RWPE1 (cell line): ENCODE measurements at places on chromosomes 1 and 21.
A peak's percentile ranks its signal among the peaks of the same experiment; 100 is the strongest.

GRCh38 chr1:39214714-39214997 is 10.2 kb downstream of the MACF1 start:
- DNase-seq, result no peak

DNA sequence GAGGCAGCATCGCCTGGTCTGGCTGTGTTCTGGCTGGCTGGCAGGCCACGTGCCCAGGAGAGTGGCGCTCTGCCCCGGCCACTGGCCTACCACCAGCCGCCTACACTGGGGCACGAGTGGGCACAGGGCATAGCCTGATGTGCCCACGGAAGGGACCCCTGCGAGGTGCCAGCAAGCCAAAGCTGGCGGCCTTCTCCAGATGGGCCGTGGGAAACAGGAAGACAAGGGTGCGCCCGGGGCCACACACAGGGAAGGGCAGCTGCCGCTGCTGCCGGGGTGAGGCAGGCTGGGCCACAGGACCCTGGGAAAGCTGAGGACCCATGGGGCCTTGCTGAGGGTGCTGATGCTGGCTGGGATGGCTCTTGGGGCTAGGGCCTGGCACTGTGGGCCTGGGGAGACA is 40.7 kb downstream of the SLC66A1 start:
- DNase-seq, result no peak

DNA sequence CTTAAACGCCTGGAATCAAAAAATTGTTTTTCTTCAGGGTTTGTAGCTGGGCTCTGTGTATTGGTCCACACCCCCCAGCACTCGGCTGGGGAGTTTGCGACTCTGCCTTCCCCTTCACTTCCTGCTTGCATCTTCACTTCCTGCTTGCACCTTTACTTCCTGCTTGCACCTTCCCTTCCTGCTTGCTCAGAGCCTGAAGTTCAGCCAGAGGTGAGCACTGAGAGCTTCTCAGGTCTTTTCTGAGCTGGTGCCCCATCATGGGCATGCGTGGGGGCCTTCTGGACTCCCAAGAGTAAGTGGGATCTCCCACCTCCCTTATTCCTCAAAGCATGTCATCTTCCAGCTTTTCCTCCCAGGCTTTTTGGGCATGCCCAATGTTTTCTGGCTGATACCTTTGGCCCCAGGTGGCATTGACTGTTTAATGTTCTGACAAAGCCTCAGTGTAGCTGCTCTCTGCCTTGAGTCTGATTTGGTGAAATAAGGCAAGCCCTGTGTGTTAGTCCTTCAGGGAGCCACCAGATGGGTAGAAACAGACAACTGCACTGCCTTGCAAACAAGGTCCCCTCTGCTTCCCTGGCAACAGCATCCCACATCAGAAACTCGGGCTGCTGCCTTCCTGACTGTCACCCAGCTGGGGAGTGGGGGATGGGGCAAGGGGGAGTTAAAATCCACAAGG is 3.5 kb downstream of the KRTAP10-2 start:
- DNase-seq, result no peak

DNA sequence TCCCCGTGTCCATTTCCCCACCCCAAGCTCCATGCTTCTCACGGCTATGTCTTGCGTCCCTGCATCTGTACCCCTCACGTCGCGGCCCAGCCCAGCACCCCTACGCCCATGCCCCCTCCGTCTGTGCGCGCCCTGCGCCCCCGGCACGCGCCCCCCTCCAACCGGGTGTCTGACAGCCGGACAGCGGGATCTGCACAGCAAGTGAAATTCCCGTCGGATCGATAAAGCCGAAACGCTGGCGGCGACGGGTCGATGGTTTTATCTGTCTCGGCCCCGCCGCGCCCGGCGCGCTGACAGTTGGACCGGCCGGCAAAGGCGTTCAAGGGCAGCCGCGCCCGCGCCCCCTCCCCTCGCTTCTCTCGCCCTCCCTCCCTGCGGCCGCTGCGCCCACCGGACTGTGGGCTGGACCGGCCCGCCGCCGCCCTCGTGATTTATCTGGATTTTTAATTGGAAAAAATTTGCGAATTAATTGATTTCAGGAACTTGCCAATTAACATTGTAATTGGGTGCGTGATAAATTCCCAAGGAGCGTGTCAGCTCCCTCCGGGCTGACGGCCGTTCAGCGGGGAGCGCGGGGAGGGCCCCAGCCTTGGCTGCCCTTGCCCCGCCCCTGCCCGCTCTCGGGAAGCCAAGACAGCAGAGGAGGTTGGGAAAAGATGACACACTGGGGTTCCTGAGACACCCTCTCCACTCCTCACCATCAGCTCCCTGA is 57.1 kb downstream of the TMEM53 start:
- peak; percentile 89 for DNase-seq

GRCh38 chr1:161725908-161726472 is 4.6 kb downstream of the FCRLB start:
- DNase-seq, result peak; percentile 19

GRCh38 chr1:117886101-117886795 is 43.2 kb downstream of the GDAP2 start:
- DNase-seq, result no peak

DNA sequence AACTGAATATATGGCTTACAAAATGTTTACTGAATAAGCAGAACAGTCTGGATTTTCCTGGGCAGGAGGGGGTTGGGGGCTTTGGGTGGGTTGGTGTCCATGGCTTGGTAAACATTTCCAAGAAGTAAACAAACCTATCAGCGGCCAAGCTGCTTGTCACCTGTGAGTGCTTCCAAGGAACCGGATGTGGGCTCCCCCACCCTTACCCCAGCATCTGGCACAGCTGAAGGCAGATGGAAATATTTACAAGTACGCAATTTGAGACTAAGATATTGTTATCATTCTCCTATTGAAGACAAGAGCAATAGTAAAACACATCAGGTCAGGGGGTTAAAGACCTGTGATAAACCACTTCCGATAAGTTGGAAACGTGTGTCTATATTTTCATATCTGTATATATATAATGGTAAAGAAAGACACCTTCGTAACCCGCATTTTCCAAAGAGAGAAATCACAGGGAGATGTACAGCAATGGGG is at the start of gene CLCA1:
TSS of gene CLCA1 (plus strand) at position 427 of the 477 bp plus-strand sequence. CDS start at position 472, 45 bp downstream.
- DNase-seq, result no peak

DNA sequence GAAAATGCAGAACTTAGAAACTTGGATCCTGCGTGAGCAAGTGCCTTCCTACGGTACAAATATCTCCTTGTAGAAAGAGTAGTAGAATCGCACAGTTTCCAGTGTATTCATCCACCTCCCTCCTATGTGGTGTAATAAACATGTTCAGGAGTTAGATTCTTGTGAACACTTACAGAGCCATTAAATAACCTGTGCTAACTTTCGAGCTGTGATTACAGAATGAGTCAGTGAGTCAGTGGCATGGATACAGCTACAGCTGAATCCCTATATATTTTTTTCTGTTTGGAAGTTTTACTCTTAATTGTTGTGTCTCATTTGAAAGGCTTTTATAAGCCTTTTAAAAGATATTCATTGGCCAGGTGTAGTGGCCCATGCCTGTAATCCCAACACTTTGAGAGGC is 148.7 kb downstream of the EDEM3 start:
- no peak for DNase-seq

DNA sequence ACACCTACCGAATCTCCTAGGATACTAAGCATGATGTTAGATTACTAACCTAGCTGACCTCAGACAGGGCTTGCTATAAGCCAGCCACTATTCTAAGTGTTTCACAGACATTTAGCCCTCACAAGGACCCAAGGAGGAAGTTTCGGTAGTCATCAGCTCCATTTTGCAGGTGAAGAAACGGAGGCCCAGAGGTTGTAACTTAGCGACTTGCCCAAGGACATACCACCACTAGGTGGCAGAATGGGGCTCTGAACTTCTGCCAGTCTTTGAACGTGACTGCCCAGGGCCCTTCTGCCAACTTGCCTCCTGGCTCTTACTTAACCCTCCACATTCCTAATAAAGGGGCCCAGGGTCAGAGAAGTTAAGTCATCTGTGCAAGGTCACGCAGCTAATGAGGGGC is 283.5 kb downstream of the C1orf94 start:
- DNase-seq, result peak; percentile 26

DNA sequence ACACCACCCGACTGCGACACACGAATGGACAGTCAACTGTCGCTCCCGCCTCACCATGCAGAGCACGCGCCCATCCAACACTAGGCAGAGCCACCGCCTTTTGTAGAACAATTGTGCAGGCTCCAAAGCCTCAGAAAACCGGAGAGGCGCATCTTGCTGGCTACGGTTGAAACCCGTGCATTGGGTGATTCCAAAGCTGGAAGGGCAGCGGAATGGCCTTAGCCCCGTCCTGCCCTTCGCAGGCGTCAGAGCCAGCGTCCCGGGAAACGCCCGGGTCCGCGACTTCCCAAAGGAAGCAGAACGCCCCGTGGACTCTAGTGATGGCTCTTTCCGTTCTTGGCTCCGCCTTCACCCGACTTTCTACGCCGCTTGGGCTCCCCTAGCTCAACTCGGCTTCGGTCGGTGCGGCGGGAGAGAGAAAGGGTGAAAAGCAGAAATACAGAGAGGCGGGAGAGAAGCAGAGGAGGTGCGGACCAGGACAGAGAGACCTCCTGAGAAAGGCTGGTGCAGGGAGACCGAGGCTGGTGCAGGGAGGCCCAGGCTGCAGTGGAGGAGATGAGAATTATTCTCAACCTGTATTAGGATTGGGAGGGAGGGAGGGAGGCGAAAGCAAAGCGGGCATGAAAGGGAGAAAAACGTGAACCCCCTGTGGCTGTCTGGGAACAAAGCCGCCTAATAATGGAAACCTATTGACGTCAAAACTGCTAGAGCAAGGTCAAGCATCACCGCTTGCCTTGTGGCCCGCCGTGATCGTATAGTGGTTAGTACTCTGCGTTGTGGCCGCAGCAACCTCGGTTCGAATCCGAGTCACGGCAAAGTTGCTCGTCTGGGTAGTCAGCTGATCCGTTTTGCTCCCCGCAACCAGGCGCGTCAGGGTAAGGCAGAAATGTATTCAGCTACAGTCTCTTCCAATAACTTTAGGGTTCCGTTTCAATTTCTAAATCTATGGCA is 99.5 kb downstream of the PRKAB2 start:
- no peak for DNase-seq

DNA sequence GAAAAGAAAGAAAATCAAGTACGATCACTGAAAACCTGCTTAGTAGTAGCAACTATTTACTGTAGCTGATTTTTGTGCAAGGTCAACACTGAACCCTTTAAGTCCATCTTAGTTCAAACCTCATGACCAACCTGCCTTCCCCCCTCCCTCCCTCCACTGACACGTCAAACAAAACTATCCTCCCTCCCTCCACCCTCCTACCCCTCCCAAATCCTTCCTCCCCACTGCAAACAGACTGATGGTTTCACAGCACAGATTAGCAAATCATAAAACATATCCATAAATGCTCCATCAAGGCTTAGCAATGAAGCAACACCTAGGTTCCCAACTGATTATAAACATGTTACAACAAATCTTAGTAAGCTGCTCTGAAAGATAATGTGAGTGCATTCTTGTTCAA is 164.3 kb upstream of the GREM2 start:
- peak; percentile 27 for DNase-seq

GRCh38 chr1:81406292-81406999 is 394.3 kb upstream of the ADGRL2 start:
- no peak for DNase-seq

DNA sequence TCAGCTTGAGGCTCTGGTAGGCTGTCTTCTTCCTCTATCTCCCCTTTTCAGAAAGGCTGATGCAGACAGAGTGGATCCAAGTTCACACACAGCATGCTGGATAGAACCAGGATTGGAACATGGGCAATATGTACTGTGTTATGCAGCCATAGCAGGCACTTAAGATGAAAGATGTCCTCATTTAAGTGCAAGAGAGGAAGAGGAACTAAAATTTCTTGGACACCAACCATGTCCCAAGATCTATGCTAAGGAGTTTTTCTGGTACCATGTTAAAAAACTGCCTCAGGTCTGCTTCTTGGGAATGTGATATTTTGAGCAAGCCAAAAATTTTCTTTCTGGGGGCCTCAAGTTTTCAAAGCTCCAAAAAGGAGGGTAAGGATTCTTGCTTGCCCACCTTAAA is 1.2 kb downstream of the SDHB start:
- no peak for DNase-seq

- DNase-seq, result no peak
Observed at GRCh38 chr1:210446479-210446878, 117.8 kb downstream of the HHAT start.

- no peak for DNase-seq
Observed at GRCh38 chr21:45887788-45888187, 93.8 kb upstream of the COL6A1 start.

GRCh38 chr1:65330822-65331221 is 21.5 kb downstream of the DNAJC6 start:
- no peak for DNase-seq

- no peak for DNase-seq
Observed at GRCh38 chr1:151346082-151346768, 827 bp downstream of the RFX5 start.

DNA sequence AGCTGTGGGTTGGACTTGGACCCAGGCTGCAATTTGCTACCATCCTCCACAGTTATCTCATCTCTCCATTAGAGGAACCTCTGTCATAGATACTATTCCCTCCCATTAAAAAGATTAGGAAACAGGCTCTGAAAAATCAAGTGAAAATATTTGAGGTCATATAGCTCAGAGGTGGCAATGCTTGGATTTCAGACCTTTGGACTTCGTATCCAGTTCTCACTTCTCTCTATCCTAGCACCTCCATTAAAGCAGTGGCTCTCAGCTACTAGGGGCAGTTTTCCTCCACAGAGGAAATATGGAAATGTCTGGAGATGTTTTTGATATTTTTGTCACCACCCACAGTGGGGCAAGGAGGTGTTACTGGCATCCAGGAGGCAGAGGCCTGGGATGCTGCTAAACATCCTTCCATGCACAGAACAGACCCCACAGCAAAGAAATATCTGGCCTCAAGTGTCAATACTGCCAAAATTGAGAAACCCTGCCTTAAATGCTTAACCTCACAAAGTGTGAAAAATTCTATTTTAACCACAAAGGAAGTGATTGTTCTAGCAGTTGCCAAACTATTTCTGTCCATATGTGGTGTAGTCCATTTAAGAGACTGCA is 54.1 kb downstream of the C8A start:
- DNase-seq, result no peak

- DNase-seq, result peak; percentile 49
Observed at GRCh38 chr1:175757381-175758015, 14.1 kb upstream of the TNR start.

- DNase-seq, result no peak
Observed at GRCh38 chr1:117860896-117861610, 68.4 kb downstream of the GDAP2 start.

- DNase-seq, result no peak
Observed at GRCh38 chr1:101484689-101485338, 248.0 kb downstream of the S1PR1 start.

DNA sequence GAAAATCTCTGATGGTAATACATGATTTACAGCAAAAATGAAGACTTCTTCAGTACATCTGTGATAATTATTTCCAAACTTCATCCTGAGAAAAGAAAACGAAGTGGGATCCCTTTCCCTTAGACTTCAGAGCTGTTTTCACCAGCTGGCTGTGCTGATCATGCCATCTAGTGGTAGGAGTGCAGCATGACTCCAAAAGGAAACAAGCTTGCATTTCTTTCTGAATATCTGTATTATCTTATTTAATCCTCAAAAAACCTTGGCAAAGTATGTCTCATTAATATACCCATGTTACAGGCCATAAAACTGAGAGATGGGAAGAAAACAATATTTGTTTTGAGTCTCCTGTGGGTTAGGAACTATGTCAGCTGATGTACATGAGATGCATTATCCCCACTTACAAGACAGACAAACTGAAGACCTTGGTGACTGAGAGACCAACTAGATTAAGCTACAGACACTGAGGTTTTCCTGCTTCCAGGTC is 9.8 kb upstream of the GJA8 start:
- DNase-seq, result peak; percentile 52
